ENCODE measurements at places on chromosomes 2 and 18.

GRCh38 chr2:10079870-10080535, at the start of gene CYS1:
Gene CYS1, minus strand, starts transcription at chr2:10080411. Its CDS starts 188 bp downstream, at chr2:10080223.
- no peak for DNase-seq

DNA sequence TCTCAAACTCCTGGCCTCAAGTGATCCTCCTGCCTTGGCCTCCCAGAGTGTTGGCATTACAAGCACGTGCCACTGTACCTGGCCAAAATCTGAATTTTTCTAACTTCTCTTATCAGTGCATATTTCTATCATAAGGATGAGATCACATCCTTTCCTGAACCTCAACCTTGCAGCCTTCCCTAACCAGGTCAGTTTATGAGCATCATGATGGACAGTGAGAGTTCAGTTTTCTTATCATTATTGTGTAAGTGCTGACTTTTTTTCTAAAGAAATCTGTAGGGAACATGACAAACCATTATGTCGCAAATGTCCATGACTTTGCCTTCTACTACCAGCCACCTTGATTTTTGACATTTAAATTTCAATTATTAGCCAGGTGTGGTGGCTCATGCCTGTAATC, 31.5 kb downstream of the MRPL33 start:
- no peak for DNase-seq

DNA sequence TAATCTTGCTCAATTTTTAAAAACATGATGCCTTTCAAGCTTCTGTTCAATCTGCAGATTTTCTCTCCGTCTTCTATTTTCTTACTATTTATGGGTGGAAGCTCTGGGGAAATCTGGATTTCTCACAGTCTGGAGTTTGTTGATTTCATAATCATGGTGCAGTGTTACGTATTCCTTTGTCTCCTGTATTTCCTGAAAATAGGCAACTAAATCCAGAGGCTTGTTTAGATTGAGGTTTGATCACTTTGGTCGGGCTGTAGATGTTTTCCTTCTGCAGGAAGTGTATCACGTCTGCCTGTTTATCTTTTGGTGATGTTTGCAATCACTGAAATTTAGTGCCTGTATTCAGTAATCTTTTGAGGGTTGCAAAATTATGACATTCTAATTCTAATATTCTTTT, 487.7 kb downstream of the LRRTM4 start:
- no peak for DNase-seq

GRCh38 chr2:229980431-229981184, 58.3 kb downstream of the FBXO36 start:
- no peak for DNase-seq

- no peak for DNase-seq
Observed at GRCh38 chr2:46097714-46098480, 199.3 kb upstream of the EPAS1 start.

GRCh38 chr2:23009545-23010149, 375.3 kb upstream of the KLHL29 start:
- DNase-seq = no peak

DNA sequence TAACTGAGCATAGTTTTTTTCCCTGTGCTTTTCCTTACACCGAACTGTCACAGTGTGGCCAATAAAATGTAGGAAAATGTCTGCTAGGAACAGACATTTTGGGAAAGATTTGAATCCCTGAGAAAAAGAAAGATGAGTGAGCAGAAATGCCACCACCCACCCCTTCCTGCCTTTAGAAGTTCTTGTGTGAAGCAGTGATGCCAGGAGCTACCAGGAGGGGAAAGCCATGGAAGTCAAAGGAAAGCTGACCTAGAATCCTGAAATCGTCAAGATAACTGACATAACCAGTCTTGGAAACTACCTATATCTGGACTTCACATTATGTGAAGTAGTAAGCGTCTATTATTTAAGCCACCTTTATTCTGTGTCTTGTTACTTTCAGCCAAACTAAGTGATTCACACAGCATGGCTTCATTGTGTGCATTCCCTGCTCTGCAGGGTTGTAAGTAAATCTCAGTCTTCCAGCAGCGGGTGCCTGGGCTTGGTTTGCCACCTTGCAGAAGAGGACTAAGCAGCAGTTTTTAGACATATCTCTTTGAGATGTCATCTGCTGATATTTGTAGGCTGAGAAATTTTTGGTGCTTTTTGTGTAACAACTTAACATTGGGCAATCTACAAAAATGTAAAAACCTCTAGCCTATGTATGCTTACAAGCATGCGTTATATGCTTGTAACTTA, 11.2 kb upstream of the SPRED2 start:
- DNase-seq = no peak

GRCh38 chr2:226799211-226799975, at the start of gene IRS1:
Gene IRS1, minus strand, starts transcription at chr2:226799820. Its CDS starts 1,082 bp downstream, at chr2:226798738.
- DNase-seq = peak; percentile 30

DNA sequence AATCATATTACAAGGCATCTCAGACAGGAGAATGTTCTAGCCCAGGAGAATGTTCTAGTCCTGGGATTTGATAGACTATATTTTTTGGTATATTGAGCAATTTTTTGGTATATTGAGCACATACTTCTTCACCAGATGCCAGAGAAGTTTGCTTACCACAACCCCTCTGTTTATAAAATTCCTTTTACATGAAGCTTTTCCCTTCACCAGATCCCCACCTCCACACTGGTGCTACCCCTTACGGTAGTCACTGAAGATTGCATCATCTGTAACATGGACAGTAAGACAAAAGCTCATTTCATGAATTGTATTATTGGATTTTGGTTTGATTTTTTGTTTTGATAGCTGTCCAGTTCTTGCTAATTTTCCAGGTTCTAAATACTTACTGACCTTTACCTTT, 7.2 kb upstream of the HNMT start:
- no peak for DNase-seq

GRCh38 chr2:183123959-183124221, 353 bp upstream of the NUP35 start:
- no peak for DNase-seq

GRCh38 chr2:58099096-58099769, 52.6 kb downstream of the VRK2 start:
- no peak for DNase-seq

DNA sequence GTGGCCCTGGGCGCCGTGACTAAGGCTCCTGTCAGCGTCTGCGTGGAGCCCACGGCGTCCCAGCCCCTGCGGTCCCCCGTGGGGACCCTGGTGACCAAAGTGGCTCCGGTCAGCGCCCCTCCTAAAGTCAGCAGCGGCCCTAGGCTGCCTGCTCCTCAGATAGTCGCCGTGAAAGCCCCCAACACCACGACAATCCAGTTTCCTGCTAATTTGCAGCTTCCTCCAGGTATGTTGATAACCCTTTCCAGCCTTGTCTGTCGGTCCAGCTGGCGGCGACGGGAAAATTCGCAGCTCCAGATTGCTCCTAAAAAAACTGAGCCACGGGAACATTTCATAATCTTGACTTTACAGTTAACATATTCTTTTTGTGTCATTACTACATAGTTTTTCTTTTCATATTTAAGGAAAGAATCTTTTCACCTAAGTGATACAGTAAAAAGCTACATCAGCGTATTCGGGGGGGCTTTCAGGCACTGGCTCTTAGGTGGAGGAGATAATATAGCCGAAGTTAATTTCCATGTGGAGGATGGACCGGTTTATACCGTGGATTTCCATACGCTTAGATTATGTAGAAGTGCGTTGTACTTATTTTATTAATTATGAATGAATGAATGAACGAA, 916 bp downstream of the TAF4B start:
- no peak for DNase-seq

- no peak for DNase-seq
Observed at GRCh38 chr2:160747501-160748170, 254.0 kb upstream of the RBMS1 start.

DNA sequence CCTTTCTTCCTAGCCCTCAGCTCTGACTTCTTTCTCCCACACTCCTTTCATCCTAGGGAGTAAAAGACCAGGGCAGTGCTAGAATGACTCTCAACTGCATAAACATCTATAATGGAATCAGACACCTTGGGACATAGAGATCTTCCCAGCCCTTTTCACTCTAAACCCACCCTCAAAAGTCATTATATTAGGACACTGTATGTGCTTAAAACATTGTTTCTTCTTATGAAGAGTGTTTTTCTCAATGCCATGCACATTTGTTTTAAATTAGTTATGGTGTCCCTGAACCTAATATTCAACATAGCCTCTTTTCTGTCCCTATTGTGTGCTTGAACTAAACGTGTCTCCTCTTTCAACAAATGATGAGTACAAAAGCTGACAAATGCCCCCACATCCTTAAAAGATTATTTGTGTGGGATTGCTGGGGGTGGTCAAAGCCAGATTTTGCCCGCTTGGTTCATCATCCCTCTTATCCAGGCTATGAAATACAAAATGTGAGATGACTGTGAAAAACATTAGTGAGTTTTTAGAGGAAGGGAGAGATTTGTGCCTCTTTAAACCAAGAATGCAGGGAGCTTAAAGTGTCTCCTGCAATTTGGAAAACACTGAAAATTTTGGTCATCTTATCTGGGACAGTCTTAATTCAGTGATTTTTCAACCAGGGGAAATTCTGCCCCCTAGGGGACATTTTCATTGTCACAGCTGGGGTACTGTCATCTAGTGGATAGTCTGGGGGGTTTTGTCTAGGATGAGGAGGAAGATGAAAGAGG, 29.0 kb downstream of the SERPINB5 start:
- DNase-seq = no peak

DNA sequence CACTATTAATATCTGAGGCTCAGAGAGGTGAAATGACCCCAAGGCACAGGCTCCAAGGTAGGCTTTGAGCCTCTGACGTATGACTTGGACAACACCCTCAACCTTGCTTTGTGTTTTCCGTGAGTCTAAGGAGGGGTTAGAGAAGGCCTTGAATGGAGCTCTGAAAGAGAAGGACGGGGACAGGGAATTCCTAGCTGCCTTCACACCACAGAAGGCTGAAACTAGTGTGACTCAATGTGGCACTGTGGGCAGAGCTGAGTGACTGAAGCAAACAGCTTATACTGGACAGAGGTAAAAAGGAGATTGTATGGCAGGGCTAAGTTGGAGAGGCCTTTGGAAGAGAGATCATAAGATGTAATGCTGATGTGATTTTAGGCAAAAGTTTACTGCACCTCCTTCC, 3.5 kb upstream of the NCK2 start:
- DNase-seq = no peak

DNA sequence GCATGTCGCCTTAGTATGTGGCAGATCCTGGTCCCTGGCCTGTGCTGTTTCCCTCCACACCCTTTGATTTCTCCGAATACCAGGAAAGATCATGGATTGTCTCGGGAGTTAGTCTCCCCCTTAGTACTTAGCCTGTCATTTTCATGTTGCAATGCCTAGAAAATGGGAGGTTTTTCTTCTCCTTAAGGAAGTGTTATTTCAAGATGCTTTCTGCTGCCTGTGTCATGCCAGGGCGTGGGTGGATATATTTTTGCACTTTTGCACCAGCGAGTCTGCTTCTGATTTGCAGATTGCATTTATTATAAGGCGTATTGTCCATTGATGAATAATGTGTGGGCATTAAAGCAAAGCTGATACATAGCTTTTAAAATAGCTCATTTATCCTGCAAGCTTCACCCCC, 223.5 kb downstream of the NEDD4L start:
- no peak for DNase-seq

GRCh38 chr2:79830501-79830900, 317.6 kb downstream of the CTNNA2 start:
- no peak for DNase-seq

DNA sequence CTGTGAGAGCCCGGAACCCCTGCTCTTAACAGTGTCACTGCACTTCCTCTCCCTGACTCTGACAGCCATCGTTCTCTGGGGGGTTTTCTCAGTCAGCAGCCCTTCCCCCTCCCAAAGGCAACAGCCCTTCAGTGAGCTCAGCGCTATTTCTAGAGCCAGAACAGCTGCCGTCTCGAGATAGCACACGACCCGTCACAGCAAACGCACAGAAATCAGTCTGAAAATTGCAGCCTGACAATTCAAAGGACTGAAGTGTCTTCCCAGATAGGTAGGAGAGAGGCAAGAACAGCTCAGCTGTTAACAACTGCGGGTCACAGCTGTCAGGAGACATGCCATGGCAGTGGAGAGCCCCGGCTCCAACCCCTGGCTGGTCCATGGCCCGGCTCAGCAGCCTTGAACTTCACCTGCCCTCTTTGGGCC, 45.4 kb downstream of the ST8SIA5 start:
- no peak for DNase-seq

DNA sequence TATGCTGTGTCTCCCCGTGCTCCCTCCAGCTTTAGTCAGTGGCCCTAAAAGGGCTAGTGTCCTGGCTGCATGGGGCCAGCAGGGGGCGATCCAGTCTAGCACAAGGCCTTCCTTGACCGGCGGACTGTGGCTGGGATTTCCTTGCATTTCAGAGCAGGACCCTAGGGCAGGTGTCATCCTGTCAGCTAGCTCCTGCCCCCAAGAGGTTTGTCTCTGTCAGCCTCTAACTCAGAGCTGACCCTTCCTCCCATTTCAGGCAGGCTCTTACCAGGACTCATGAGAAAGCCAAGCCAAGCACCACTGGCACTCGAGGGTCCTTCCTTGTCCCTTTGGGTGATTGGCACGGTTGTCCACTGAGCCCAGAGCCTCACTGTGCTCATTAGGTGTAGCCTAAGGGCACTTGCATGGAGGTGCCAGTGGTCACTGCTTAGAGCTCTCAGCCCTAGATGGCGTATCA, 140.3 kb downstream of the RPIA start:
- no peak for DNase-seq

DNA sequence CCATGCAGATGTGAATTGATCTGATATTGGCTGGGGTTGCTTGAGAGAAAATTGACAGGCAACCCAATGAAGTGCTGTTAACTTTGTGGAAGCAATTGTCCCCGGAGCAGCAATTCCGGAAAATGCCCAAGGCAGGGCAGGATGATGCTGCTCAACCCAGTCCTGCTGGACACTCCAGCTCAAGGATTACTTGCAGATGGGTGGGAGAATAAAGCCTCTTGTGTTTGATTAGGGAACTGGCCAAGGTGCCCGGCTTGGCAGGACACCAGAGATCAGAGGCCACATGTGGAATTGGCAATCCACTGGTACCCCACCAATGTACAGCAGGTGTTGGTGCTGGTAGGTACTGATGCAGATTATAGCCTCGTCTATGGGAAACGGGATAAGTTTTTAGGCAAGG, 12.3 kb upstream of the C2orf42 start:
- no peak for DNase-seq

- peak; percentile 5 for DNase-seq
Observed at GRCh38 chr2:24164416-24164973, 10.4 kb upstream of the FAM228A start.

- no peak for DNase-seq
Observed at GRCh38 chr2:28165087-28165635, 227.5 kb upstream of the FOSL2 start.

Measured in activated T-helper 1 cell treated with anti-CD3 and anti-CD28 coated beads, Interleukin-2, amount 50 U/mL, for 16 hours (primary cell).